Stimulated activated CD4-positive, alpha-beta T cell treated with anti-CD3 and anti-CD28 coated beads, Interleukin-1b, Interleukin-23, amount 100 ng/mL, for 1 hour (primary cell): ENCODE measurements at places on chromosomes 7 and 10.

- no peak for DNase-seq
These were observed 75.1 kb upstream of the KMT2E start for GRCh38 chr7:104938741-104939390.

DNA sequence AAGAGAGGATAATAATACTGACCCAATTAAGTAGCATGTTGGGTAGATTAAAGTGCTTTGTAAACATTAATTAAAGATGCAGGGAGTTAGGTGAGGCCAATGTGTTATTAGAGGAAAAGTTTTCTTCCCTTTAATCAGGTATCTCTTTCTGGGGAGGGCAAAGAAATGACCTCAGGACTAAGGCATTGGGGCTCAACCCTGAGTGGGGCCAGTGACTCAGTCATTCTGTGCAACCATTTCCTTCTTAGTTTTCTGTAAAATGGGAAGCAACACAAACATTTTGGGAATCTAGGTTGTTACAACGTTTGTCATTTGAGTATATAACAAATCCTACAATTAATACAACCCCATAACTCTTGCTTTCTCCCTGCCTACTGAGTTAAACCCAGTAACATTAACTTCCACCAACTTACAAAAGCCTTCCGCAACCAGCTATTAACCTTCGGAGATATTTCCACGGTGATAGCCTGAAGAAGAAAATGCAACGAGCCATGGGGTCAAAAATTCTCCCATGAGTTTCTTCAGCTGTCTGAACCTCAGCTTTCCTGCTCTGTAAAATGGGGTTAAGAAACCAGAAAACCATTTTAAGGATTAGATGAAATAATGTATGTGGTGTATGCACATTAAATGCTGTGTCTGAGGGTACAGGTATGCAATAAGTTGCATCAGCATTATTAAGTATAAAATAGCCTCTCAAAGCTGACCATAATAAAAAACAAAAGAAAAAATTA lies 965 bp upstream of the PROSER2 start:
- DNase-seq: no peak

DNA sequence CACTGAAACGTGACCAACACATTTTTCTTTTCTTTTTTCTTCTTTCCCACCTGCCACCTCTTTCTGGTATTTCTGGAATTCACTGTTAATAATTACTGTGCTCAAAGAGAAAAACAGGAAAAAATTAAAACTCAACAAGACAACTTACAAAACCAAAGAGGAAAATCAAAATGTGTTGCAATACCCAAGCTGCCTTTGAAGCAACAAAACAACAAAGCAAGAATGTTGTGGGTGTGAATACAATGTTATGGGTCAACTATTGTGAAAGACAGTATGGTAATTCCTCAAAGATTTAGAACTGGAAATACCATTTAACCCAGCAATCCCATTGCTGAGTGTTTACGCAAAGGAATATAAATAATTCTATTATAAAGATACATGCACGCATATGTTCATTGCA lies 415.1 kb downstream of the GFRA1 start:
- DNase-seq: no peak

DNA sequence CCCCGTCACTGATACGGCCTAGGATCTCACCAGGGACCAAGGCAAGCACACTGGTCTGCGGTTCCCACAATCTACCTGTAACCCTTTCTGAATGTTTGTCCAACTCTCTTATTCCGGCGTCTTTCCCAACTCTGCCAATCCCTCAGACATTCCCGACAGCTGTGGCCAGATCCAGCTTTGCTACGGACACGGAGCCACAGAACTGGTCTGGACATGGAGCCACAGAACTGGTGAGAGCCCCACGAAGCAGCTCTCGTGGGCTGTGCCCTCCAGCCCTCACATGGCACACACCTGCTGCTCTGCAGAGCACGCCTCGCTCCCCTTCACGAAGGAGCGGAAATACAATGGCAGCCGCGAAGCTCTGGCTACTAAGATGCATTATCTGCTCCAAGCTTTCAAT lies 376.8 kb downstream of the DNAJB6 start:
- no peak for DNase-seq

DNA sequence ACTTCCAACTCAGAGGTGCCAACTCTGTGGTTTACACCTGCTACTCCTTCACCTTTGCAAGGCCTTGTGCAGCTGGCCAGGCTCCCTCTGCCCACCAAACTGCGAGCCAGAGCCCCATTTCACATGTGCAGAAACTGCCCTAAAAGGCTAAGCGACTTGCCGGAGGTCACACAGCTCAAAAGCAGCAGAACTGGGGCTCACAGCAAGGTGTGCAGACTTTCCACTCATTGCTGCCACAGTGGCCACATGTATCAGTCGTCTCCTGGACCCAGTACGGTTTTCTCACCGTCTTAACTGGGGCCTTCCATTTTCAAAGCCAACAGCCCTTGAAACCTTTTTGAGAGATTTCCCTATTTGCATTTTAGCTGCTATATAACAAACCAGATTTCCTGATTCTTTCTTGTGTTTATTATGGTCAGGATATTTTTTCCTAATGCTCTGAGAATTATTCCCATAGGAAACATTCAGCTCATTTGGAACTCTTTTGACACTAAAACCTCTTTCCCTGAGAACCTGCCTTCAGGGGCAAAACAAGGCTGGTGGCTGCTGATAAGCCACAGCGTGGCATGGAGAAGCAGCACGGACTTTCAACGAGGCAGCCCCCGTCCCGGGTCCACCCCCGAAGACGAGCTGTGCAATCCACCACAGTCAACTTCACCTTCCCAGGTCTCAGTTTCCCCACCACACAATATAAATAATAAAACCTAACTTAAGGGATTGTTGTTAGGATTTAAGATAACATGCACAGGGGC lies 29.9 kb downstream of the SORBS1 start:
- no peak for DNase-seq

DNA sequence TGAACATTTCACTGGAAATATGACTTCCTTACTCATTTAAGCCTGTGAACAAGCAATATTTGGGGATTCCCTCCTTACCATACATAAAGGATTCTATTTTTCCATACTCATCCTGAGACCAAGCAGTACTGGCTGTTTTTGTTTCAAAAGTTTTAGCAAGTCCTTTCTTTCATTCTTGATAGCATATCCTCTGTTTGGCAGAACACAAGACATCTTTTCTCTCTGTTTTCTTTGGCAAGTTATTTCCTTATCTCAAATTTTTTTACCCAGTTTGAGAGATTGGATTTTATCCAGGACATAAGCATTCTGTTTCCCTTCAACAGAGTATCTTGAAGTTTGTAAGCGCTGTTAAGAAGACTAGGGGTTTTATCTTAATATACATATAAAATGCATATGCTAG lies 3.0 kb upstream of the WASL start:
- no peak for DNase-seq

DNA sequence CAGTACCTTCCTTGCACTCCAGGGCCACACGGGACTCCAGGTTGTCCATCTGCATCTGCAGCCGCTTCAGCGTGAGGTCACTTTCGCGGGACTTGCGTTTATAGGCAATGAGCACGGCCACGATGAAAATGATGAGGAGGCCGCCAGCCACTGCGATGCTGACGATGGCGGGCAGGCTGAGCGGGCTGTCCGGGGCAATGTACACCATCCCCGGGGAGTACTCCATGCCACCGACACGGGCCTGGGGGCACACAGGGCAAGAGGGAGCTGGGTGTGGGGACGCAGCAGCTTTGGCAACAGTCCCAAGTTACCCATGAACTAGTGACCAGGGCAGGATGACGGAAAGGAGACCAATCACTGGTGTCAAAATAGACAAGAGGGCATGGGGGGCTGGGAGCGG lies 396.6 kb downstream of the PLXNA4 start:
- DNase-seq: no peak

DNA sequence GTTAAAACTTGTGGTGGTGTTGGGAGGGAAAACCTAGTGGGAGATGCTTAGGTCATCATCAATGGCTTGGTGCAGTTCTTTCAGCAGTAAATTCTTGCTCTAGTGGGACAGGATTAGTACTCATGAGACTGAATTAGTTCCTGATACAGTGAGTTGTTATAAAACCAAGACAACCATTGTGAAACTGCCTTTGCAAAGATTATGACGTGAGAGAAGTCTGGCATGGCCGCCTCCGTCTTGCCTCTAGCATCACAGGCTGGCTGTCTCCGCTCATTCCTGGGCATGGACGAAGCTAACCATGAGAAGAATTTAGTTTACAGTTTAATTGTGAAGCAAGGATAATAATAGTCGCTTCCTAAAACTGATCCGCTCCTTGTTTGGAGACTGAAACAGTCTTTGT lies 186.4 kb downstream of the KIF20B start:
- no peak for DNase-seq

- no peak for DNase-seq
These were observed 16.8 kb upstream of the KIF20B start for GRCh38 chr10:89684604-89685003.

DNA sequence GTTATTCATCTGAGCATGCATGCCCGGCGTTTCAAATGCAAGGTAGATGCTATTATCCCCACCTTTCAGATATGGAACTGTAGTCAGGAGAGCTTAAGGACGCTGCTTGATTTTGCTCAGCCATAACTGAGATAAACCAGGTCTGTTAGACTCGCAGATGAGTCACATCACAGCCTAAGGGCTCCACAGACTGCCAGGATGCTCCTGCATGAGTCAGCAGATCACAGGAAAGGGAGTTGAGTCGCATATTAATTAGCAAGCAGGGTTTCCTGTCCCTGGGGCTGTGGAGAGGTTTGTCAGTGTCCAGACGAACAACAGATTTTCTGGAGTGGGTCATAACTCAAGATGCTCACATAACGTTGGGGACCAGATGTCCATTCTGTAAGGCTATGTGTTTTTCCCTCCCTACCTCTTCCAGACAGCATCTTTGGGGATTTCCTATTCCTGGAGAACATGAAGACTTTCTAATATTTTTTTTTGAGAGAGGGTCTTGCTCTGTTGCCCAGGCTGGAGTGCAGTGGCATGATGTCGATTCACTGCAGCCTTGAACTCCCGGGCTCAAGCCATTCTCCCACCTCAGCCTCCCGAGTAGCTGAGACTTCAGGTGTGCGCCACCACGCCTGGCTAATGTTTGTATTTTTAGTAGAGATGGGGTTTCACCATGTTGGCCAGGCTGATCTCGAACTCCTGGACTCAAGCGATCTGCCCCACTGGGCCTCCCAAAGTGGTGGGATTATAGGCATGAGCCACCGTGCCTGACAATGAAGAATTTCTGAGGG lies 36.7 kb downstream of the PFKFB3 start:
- DNase-seq: peak; percentile 34

GRCh38 chr10:28434063-28434462 lies 98.9 kb upstream of the WAC start:
- no peak for DNase-seq

DNA sequence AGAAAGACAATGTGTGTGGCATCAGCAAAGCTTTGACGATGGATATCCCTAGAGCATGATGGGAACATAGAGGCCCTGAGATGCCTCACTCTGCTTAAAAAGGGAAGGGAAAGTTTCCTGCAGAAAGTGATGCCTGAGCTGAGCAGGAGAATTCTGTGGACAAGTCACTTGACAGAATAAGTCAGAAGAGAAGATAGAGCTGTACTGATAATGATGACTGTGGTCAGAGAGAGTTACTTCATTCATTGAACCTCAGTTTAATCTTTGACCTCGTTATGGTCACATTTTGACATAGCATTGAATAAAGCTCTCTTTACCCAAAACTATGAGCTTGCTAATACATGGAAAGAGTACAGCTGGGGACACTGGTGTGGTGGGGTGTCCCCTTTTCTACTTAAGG lies 7.6 kb downstream of the CUBN start:
- no peak for DNase-seq

DNA sequence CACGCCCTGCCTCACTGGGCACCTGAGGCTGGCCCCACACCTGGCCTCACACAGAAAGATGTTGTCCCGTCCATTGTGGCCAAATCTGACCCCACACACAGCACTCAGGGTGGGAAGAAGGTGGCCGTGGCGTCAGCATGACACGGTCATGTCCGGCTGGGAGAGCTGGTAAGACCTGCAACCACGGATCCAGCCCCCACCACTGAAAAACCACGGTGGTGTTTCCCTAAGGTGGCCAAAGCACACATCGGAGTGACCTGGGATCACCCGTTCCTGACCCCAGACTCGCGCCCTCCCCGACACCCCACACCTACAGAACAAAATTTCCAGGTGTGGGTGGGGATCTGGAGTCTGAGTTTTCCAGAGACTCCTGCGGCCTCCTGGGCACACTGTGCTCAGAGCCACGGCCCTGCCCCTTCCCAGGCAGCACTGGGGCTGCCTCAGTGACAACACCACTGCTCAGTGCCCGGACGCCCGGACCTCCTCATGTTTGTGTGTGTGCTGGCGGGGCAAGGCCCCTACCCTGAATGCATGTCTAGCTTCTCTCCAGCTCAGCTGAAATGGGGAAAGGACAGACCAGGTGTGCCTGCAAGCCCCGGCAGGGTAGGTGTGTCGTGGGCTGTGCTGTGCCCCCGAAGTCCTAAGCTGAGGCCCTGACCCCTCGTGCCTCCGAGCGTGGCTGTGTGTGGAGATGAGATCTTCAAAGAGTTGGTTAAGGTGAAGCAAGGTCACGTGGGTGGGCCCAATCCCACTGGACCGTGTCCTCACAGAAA lies 36.1 kb downstream of the STK32C start:
- DNase-seq: no peak

DNA sequence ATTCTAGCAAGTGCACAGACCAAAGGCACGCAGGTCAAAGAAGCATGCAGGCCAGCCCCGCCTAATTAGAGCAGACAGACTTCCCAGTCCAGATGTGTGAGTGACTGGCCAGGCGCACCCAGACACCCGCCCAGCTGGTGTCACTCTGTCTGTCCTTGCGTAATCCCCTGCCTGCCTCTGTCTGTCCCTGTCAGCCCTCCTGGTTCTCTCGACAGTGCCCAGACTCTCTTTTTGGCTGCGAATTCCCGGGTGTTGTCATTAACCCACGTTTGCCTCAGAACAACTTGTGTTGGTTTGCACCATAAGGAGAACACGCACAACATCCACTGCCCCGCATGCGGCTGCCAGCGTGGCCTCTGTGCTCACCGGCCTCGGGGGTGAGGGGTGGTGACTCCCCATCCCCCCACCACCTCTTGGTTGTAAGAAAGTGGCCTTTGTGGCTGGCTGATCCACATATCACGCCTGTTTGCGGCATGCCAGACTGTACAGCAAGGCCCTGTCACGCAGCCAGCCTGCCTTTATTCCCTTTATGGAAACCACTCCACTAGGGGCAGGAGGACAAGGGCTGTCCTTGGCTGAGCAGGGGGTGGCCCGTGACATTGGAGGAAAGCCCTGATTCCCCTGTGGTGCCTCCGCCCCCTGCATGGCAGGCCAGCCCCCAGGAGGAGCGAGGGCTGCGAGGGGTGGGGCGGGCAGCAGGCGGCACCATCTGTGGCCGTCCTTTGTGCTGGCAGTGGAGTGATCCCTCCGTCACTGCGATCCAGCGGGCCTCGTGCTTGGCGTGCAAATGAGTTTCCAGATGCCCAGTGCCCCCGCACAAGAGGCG lies 72.8 kb upstream of the PPIF start:
- DNase-seq: no peak

GRCh38 chr7:75532639-75533038 lies 40.5 kb downstream of the SPDYE5 start:
- DNase-seq: no peak

GRCh38 chr7:105974471-105974870 lies 11.4 kb downstream of the CDHR3 start:
- no peak for DNase-seq

- no peak for DNase-seq
These were observed 136.3 kb downstream of the POLR1F start for GRCh38 chr7:19572566-19572965.

GRCh38 chr10:61000769-61001730 lies 57.1 kb upstream of the RHOBTB1 start:
- no peak for DNase-seq

GRCh38 chr10:34996843-34997242 lies 93.3 kb downstream of the CUL2 start:
- DNase-seq: no peak

- DNase-seq: no peak
These were observed 12.0 kb upstream of the MARVELD1 start for GRCh38 chr10:97701438-97702069.

- DNase-seq: no peak
These were observed 37.6 kb downstream of the WBP1L start for GRCh38 chr10:102781090-102781920.
